Type B pancreatic cell (in vitro differentiated cells): ENCODE measurements at places on chromosomes 6 and 20.

- no peaks in the 10 kb centered on the region for H3K4me1 ChIP-seq
- no peak overlapping the region for H3K27ac ChIP-seq
- DNase-seq = no peak
- H3K27me3 ChIP-seq = no peaks in the 10 kb centered on the region
- H3K36me3 ChIP-seq = no peaks in the 10 kb centered on the region
Observed at GRCh38 chr6:73898599-73898998, 202.6 kb downstream of the CD109 start.

DNA sequence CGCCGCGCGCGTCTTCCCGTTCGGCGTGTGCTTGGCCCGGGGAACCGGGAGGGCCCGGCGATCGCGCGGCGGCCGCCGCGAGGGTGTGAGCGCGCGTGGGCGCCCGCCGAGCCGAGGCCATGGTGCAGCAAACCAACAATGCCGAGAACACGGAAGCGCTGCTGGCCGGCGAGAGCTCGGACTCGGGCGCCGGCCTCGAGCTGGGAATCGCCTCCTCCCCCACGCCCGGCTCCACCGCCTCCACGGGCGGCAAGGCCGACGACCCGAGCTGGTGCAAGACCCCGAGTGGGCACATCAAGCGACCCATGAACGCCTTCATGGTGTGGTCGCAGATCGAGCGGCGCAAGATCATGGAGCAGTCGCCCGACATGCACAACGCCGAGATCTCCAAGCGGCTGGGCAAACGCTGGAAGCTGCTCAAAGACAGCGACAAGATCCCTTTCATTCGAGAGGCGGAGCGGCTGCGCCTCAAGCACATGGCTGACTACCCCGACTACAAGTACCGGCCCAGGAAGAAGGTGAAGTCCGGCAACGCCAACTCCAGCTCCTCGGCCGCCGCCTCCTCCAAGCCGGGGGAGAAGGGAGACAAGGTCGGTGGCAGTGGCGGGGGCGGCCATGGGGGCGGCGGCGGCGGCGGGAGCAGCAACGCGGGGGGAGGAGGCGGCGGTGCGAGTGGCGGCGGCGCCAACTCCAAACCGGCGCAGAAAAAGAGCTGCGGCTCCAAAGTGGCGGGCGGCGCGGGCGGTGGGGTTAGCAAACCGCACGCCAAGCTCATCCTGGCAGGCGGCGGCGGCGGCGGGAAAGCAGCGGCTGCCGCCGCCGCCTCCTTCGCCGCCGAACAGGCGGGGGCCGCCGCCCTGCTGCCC, 1.1 kb downstream of the SOX4 start:
- H3K4me3 ChIP-seq = peak overlapping the region; percentile 44
- H3K36me3 ChIP-seq = peaks cover 35% of the 10 kb centered on the region

- no peak overlapping the region for H3K27ac ChIP-seq
- no peak overlapping the region for H3K4me3 ChIP-seq
- no peaks in the 10 kb centered on the region for H3K4me1 ChIP-seq
Observed at GRCh38 chr6:57040011-57040410, 6.5 kb upstream of the KIAA1586 start.

- no peaks in the 10 kb centered on the region for H3K36me3 ChIP-seq
- H3K27me3 ChIP-seq = peaks cover 24% of the 10 kb centered on the region
- no peak for DNase-seq
Observed at GRCh38 chr20:50686821-50687220, 4.5 kb downstream of the RIPOR3 start.

GRCh38 chr20:50197463-50198179, 7.0 kb downstream of the CEBPB start:
- H3K27me3 ChIP-seq = no peaks in the 10 kb centered on the region
- no peak overlapping the region for H3K4me3 ChIP-seq
- peaks cover 27% of the 10 kb centered on the region for H3K4me1 ChIP-seq
- H3K36me3 ChIP-seq = no peaks in the 10 kb centered on the region
- peak overlapping the region; percentile 48 for H3K27ac ChIP-seq

DNA sequence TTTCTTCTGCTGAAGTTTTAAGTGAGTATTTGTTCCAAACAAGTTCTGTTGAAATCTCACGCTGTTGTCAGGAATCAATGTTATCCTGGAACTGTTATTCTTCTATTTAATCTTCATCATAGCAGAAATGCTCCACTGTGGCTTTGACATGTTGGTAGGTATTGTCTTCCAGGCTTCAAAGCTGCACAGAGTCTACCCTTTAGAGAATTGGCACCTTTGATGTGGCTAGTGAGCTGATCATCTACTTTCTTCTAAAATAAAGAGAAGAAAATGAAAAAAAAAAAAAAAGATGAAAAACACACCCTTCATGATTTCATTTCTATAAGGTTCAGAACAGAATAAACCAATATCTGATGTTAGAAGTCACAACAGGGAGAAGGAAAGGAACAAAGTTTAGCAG, 5.8 kb upstream of the ZSCAN23 start:
- DNase-seq = no peak
- H3K4me3 ChIP-seq = peak overlapping the region; percentile 52
- no peak overlapping the region for H3K27ac ChIP-seq
- H3K27me3 ChIP-seq = peaks cover 9% of the 10 kb centered on the region
- H3K36me3 ChIP-seq = no peaks in the 10 kb centered on the region
- H3K4me1 ChIP-seq = no peaks in the 10 kb centered on the region

DNA sequence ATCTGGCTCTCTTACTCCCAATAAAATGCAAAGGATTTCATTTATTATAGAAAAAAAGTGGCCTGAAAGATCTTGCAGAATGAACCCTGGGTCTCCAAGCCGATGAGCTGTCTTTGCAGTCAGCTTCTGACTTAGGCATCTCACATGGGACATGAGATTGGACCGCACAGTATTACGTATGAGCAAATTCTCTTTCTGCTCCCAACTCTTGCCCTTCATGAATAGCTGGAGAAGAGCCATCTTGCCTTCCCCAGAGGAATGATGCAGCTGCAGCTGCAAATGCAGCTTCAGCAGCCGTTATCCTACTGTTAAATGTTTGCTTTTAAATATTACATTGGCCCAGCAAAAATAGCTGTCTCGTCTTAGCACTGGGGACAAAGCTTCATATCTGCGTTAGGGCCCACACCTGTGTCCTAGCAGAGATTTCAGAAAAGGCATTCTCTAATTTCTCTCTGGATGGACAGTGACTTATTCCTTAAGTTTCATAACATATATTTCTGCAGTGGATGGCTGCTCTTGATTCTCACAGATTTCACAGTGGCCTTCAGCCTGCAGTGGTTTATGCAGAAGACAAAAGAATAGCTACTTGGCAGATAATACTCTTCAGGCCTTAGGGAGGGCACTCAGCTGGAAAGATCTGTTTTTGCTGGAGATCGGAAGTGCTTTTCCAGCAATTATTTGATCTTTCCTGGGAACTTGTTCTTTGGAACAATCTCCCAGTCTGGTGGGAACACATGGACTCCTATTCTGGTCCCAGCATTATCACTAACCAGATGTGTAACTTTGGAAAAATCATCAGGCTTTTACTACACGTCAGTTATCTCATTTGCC, 129.2 kb downstream of the FYN start:
- H3K27me3 ChIP-seq = no peaks in the 10 kb centered on the region
- H3K36me3 ChIP-seq = peaks cover 33% of the 10 kb centered on the region

DNA sequence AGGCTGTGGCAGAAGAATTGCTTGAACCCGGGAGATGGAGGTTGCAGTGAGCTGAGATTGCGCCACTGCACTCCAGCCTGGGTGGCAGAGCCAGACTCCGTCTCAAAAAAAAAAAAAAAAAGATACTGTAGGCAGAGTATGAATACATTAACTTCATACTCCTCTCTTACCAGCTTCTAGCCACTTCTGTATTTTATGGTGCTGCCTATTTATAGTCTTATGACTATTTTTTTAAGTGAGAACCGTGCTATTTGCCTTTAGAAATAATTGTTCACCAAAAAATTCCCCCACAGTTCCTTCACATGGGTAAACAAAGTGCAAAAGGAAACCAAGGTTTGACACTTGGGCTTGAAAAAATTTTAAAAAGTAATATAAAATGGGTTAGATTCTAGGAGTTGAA, 1.5 kb upstream of the SNRNP48 start:
- no peak overlapping the region for H3K27ac ChIP-seq
- DNase-seq = no peak
- H3K4me1 ChIP-seq = peaks cover 34% of the 10 kb centered on the region
- no peak overlapping the region for H3K4me3 ChIP-seq
- peaks cover 22% of the 10 kb centered on the region for H3K36me3 ChIP-seq

DNA sequence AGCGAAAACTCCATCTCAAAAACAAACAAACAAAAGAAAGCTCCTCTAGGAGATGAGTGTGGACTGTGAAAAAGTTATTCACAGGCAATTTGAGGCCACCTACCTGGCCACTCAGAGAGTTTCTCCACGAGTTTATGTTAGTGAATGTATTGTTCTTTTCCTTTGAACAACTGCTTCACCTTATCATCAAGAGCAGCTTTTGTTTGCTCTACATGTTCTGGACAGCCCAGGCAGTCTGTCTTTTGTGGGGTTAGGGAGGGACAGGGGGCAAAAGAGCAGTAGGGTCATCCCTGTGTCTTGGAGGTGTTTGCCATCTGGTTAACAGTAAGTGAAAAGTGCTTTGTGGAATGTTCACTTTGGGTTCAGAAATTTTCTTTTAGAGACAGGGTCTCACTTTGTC, 8.0 kb downstream of the CASS4 start:
- DNase-seq = no peak
- no peaks in the 10 kb centered on the region for H3K27me3 ChIP-seq
- H3K4me1 ChIP-seq = peaks cover 3% of the 10 kb centered on the region
- H3K36me3 ChIP-seq = peaks cover 13% of the 10 kb centered on the region
- H3K27ac ChIP-seq = no peak overlapping the region

DNA sequence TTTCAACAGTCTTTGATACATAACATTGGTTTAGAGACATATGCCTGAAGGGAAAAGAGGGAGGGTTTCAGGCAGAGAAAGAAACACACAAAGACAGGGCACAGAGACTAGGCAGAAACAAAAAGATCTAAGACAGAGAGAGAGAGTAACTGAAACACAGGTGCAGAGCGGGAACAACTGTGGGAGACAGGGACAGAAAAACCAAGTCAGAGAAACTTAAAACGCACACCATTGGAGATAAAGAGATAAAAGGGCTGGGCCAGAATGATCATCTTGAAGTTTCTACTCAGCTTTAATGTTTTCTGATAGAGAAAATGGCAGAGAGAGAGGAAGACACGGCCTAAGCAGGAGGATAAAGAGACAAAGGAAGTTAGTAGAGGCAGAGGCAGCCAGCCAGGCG, 11.8 kb downstream of the UNC5CL start:
- peaks cover 39% of the 10 kb centered on the region for H3K4me1 ChIP-seq
- H3K27me3 ChIP-seq = no peaks in the 10 kb centered on the region
- DNase-seq = no peak
- H3K36me3 ChIP-seq = peaks cover 8% of the 10 kb centered on the region

DNA sequence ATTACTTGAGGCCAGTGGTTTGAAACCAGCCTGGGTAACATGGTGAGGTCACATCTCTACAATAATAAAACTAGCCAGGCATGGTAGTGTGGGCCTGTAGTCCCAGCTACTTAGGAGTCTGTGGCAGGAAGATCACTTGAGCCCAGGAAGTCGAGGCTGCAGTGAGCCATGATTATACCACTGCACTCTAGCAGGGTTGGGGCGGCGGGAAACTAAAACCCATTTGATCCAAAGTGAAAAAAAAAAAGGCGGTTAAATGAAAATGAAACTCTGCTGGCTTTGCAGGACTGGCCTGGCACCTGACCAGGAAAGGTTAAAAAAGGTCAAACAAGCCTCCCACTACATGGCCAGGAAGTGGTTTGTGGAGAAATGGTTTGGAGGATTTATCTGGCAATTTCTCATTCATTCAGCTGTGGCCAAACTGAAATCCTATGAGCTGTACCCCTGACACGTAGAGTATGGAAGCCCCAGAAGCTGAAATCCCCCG, 36.6 kb downstream of the MTRES1 start:
- H3K27ac ChIP-seq = no peak overlapping the region
- H3K4me1 ChIP-seq = no peaks in the 10 kb centered on the region
- DNase-seq = no peak
- H3K27me3 ChIP-seq = no peaks in the 10 kb centered on the region
- H3K4me3 ChIP-seq = no peak overlapping the region

DNA sequence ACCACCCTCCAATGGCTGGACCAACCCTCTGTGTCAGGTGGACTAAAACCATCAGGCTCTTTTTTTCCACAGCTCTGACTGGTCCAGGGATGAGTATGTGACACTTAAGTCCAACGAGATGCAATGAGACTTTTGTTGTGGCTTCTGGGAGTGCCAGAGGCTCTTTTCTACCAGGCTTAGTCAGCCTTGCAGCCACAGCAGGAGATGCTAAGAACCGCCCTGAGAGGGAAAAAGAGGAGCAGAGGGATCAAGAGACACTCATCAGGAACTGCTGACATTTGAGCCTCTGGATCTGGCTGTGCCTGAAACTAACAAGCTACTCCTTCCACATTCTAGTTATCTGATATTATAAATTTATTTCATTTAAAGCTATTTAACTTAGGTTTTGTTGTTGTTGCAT, 270.9 kb upstream of the SULF2 start:
- H3K27ac ChIP-seq = no peak overlapping the region
- no peak overlapping the region for H3K4me3 ChIP-seq
- H3K36me3 ChIP-seq = no peaks in the 10 kb centered on the region
- peaks cover 13% of the 10 kb centered on the region for H3K4me1 ChIP-seq

GRCh38 chr6:11714116-11714797, 64.3 kb downstream of the ADTRP start:
- no peak for DNase-seq
- no peak overlapping the region for H3K4me3 ChIP-seq
- no peaks in the 10 kb centered on the region for H3K36me3 ChIP-seq

GRCh38 chr6:136114661-136115060, 135.4 kb downstream of the MTFR2 start:
- no peak overlapping the region for H3K27ac ChIP-seq
- no peak overlapping the region for H3K4me3 ChIP-seq
- no peak for DNase-seq
- H3K36me3 ChIP-seq = peaks cover under 1% of the 10 kb centered on the region
- H3K27me3 ChIP-seq = no peaks in the 10 kb centered on the region

DNA sequence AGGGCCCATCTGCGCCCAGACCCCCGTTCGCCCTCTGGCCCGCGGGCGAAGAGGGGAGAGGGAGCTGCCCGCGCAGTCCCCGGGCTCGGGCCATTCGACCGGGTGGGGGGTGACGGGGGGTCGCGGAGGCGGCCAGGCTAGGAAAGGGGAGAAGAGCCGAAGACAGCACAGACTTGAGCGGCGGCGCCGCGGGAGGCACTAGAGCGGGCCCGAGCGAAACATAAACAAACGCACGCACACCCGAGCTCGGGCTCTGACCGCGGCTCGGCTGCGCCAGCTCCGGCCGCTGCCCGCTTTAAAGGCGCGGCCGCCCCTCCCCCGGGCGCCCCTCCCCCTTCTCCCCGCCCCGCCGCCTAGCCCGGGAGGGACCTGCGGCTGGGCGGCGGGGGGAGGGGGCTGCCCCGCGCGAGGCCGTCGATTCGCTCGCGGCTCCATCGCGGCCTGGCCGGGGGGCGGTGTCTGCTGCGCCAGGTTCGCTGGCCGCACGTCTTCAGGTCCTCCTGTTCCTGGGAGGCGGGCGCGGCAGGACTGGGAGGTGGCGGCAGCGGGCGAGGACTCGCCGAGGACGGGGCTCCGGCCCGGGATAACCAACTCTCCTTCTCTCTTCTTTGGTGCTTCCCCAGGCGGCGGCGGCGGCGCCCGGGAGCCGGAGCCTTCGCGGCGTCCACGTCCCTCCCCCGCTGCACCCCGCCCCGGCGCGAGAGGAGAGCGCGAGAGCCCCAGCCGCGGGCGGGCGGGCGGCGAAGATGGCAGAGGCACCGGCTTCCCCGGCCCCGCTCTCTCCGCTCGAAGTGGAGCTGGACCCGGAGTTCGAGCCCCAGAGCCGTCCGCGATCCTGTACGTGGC, at the start of gene FOXO3:
Gene FOXO3 (plus strand): TSS at position 455 of the 846 bp plus-strand sequence. CDS start 292 bp downstream, at position 747.
- H3K36me3 ChIP-seq = peaks cover 4% of the 10 kb centered on the region
- H3K27ac ChIP-seq = peak within 1 kb of the TSS; percentile 93
- DNase-seq = peak; percentile 91
- peaks cover 18% of the 10 kb centered on the region for H3K27me3 ChIP-seq

GRCh38 chr6:39157511-39157910, 42.5 kb upstream of the SAYSD1 start:
- H3K27ac ChIP-seq = no peak overlapping the region
- DNase-seq = no peak
- H3K4me3 ChIP-seq = no peak overlapping the region
- peaks cover under 1% of the 10 kb centered on the region for H3K27me3 ChIP-seq
- H3K4me1 ChIP-seq = peaks cover 7% of the 10 kb centered on the region
- no peaks in the 10 kb centered on the region for H3K36me3 ChIP-seq
